ENCODE measurements at places on chromosomes 4 and X.

- DNase-seq = no peak
Measured at GRCh38 chr4:36064117-36064516, 180.2 kb downstream of the ARAP2 start.

DNA sequence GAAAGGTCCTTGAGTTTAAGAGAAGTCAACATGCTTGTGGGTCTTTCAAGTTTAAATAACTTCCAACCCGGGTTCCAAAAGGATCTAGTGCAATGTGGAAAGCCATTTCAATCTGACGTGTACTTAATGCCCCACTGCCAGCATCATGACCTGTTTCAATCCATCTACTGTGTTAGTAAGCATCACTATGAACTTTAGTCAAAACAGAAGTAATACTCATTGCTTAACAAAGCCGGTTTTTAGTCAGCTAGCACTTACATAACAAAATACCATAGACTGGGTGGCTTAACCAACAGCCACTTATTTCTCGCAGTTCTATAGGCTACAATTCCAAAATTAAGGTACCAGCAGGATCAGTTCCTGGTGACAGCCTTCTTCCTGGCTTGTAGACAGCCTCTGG is 677.5 kb downstream of the DMD start:
- no peak for DNase-seq

DNA sequence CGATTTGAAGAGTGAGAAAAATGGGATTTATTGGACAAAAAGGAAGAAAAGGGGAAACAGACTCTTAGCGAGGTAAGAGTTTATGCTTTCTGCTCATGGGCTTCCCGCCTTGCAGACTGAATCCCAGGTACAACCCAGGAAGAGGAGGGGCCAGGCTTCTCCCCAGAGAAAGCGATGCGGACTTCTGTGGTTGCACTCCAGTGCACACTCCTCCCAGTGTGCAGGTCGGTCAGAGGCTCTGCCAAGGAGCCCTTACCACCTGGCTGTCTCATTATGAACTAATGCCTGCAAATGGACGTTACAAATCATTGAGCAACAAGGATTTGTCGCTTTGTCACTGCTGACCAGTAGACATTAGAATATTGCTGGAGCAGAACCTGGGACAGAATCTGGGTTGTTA is 39.9 kb upstream of the GLRA2 start:
- no peak for DNase-seq

DNA sequence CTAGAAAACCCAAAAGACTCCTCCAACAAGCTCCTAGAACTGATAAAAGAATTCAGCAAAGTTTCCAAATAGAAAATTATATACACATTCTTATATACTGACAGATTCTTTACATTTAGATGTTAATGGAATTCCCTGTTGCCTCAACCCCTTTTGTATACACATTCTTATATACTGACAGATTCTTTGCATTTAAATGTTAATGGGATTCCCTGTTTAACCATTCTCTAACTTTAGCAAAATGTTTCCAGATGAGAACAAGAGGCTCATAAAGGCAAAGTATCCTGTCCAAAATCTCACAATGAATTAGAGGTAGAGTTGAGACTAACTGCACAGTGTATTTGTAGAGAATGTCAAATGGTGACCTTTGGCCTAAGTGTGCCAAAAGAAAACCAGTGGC is 23.1 kb upstream of the AR start:
- no peak for DNase-seq

- no peak for DNase-seq
Measured at GRCh38 chrX:67749536-67749935, 205.7 kb downstream of the AR start.

DNA sequence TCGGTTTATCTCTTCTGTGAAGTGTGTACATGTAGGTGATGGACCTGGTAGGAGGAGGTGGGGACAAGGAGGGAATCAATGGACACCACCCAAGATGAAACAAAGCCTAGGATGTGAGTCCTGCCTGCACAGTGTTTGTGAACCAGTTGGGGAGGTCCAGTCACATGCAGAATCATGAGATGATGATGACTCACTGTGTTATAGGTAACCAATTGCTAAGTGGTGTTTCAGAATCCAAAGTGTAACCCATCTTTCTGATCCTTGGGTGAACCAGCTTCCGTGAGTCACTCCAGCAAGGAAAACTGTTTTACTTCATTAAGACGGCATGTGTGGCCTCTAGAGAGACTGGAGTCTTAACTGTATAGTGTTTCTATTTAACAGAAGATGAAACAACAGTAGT is 57.9 kb upstream of the HPF1 start:
- no peak for DNase-seq

GRCh38 chr4:138677212-138677611 is 338.4 kb upstream of the NOCT start:
- no peak for DNase-seq

DNA sequence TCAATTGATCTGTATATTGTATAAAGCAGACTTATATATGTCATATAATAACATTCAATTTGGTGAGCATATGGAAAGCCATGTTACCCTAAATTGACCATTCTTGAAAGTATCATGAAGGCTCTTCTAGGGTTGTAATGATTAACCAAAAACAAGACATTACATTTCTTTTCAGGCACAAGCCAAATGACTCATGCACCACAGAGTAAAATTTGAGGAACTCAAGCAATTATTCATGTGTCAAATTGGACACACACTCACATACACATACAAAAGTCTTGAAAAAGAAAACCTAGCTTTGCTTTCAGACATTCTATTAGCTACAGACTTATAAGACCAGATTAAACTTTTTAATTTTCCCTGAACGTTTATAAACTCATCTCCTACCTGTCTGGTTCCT is 146.5 kb upstream of the PCDH18 start:
- DNase-seq = no peak

- no peak for DNase-seq
Measured at GRCh38 chr4:111018216-111018615, 395.3 kb upstream of the PITX2 start.

- no peak for DNase-seq
Measured at GRCh38 chr4:123352240-123352945, 44.2 kb upstream of the SPRY1 start.

DNA sequence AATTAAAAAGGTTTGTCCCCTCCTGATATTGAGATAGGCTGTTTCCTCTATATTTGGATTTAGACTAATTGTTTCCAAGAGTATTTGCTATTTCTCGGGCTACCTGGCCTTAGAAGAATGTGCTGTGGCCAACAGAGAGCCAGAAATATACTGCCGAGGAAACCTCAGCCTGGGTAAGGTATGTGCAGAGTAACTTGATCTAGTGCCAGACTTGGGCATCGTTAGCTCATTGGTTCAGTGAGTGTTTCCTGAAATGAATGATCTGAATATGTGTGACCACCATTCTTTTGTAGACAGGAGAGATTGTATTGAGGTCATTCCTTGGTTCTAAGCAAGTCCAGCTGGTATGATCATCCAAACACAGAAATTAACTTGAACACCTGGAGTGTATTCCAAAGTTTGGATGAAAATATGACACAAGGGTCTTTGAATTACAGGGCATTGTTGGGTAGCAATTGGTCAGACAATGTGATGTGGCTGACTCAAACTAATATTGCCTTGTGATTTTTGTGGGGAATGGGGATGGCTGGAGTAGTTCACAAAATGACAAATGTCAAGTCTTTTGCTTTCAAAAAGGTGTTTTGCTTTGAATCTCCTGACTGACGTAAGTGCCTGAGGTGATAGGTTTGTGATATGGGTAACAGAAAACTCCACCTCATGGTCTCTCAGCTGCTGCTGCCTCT is 100.2 kb upstream of the CXCL13 start:
- DNase-seq = no peak

- DNase-seq = no peak
Measured at GRCh38 chr4:154416190-154416547, 75.4 kb downstream of the DCHS2 start.

- no peak for DNase-seq
Measured at GRCh38 chr4:103482471-103482870, 237.3 kb downstream of the TACR3 start.

- no peak for DNase-seq
Measured at GRCh38 chrX:13081395-13082205, 37.2 kb upstream of the FAM9C start.

GRCh38 chrX:13094828-13095341 is 50.5 kb upstream of the FAM9C start:
- no peak for DNase-seq

GRCh38 chr4:48705609-48706008 is 74.5 kb downstream of the FRYL start:
- DNase-seq = no peak

GRCh38 chr4:93828995-93829819 is 654 bp downstream of the ATOH1 start:
- DNase-seq = no peak

- DNase-seq = no peak
Measured at GRCh38 chrX:149860445-149860844, 20.5 kb upstream of the MAGEA8 start.

GRCh38 chr4:73944061-73944875 is 37.6 kb downstream of the PF4 start:
- no peak for DNase-seq

GRCh38 chrX:148574237-148574973 is 74.0 kb downstream of the AFF2 start:
- no peak for DNase-seq
